ENCODE measurements at places on chromosomes 1 and 21.

GRCh38 chr1:77592906-77593305 is 89.6 kb downstream of the ZZZ3 start:
- DNase-seq: no peak

GRCh38 chr21:18142655-18143054 is 102.0 kb upstream of the CHODL start:
- DNase-seq: no peak

GRCh38 chr1:217969428-217969827 is 315.7 kb upstream of the RRP15 start:
- no peak for DNase-seq

DNA sequence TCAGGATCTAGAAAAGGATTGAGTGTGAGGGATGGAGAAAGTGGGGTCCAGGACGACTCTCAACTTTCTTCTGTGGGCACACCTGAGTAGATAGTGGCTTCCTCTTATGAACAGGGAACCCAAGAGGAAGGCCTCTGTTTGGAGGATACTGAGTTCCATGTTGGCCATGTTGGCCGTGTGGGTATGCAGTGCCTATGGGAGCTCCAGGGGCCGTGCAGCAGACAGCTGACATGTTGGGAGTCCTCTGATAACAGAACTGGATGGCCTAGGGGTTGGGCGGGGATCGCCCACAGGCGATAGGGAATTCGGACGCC is 43.0 kb downstream of the TMEM53 start:
- DNase-seq: no peak

GRCh38 chr21:21688889-21689288 is 690.7 kb downstream of the NCAM2 start:
- no peak for DNase-seq

DNA sequence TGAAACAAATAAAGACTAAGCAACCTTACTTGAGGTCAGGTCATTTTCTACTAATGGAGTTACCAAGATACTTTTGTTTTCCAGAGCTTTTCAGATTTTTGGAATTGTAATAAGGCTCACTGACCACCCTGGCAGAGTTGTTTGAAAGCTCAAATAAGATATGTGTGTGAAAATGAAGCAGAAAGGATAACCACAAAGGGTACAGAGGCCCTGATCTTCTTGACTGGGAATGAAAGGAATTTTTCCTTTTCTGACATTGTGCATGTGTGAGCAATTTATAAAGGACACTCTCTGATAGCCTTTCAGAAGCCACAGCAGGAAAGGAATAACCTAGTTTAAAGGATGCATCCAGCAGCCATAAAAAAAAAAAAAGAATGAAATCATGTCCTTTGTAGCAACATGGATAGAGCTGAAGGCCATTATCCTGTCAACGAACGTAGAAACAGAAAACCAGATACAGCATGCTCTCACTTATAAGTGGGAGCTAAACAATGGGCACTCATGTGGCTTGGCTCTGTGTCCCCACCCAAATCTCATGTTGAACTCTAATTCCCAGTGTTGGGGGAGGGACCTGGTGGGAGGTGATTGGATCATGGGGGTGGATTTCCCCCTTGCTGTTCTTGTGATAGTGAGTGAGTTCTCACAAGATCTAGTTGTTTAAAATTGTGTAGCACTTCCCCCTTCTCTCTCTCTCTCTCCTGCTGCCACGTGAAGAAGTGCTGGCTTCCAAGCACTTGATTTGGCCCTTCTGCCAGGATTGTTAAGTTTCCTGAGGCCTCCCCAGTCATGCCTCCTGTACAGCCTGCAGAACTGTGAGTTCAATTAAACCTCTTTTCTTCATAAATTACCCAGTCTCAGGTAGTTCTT is 3.1 kb upstream of the SRP9 start:
- DNase-seq: no peak

DNA sequence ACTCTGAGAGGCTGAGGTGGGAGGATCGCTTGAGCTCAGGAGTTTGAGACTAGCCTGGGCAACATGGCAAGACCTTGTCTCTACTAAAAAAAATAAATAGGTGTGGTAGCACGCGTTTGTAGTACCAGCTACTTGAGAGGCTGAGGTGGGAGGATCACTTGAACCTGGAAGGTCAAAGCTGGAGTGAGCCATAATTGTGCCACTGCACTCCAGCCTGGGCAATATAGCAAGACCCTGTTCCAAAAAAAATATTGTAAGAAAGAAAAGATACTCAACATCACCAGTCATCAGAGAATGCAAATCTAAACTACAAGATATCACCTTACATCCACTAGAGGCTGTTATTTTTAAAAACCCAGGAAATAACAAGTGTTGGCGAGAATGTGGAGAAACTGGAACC is 32.5 kb downstream of the ZNF644 start:
- DNase-seq: no peak

GRCh38 chr1:38331496-38332210 is 285.1 kb upstream of the POU3F1 start:
- no peak for DNase-seq

- DNase-seq: no peak
Observed at GRCh38 chr1:213953806-213954205, 34.0 kb upstream of the PROX1 start.

GRCh38 chr1:221937155-221937953 is 195.5 kb upstream of the DUSP10 start:
- no peak for DNase-seq

GRCh38 chr1:30753660-30754123 is 3.9 kb downstream of the LAPTM5 start:
- DNase-seq: peak; percentile 69

- peak; percentile 49 for DNase-seq
Observed at GRCh38 chr1:160206421-160207117, 1.4 kb downstream of the PEA15 start.

DNA sequence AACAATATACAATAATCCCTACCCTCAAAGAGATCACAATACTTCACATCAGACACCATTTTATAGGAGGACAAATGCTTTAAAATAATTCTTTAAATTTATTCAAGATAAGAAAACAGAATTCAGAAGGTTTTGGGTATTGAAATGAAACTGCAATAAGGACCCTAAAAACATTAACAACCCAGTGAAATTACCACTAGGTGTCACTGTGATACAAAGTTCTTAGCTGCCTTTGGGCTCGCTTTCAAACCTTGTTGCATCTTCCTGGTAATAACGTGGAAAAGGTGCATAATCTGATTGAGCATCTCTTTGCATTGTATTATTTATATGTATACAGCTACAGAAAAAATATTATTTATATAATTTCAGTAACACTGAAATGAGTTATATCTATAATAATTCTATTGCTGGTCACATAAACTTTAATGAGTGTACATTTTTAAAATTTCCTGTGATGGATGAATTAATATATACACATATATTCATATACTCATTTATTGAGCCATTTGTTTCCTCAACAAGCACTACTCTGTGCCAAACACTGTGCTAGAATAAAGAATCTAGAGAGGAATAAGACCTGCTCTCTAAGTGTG is 185.2 kb downstream of the FAF1 start:
- peak; percentile 3 for DNase-seq

GRCh38 chr21:25963181-25963580 is 207.4 kb downstream of the APP start:
- peak; percentile 17 for DNase-seq

- peak; percentile 24 for DNase-seq
Observed at GRCh38 chr1:160134791-160135572, 16.4 kb upstream of the ATP1A4 start.

DNA sequence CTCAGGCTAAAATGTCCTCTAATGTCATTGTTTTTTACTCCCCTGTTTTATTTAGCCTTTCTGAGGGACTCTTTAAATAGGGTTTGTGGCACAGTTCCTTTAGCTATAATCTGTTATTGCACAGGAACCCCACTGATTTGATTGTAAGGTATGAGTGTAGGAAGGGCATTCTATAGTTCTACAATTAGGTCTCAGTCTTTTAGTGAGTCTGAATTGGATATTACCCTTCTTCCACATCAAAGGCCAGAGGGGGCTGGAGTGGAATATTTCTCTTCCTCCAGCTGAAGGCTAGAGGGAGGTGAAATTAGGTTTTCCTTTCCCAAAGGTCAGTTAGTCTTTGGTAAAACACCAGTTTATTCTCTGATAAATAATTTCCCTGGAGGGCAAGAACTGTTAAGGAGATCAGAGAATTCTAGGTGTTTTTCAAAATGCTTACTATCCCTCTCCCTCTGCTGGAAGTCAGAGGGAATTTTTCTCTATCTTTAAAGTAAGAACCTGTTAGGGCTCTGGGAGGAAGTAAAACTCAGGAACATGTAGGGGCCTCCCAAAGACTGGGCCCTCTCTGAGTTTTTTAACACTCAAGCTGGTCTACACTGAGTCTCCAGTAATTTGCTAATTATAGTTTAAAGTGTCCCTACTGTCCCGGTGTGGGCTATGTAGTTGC is 176.3 kb upstream of the ZNHIT6 start:
- no peak for DNase-seq

DNA sequence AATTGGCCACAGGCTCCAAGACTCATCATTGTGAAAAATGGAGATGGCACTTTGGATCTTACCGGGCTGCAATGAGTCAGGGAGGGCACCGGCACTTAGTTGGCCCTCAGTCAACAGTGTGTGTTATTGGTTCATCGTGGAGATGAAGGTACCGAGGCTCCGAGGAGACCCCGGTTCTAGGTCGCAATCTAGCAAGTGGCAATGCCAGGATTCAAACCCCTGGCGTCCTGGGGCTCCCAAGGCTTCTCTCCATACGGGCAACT is 49.0 kb upstream of the ACOT11 start:
- no peak for DNase-seq

GRCh38 chr1:199976496-199977144 is 50.9 kb upstream of the NR5A2 start:
- peak; percentile 9 for DNase-seq

GRCh38 chr1:24058671-24059455 is 53.1 kb downstream of the MYOM3 start:
- no peak for DNase-seq

DNA sequence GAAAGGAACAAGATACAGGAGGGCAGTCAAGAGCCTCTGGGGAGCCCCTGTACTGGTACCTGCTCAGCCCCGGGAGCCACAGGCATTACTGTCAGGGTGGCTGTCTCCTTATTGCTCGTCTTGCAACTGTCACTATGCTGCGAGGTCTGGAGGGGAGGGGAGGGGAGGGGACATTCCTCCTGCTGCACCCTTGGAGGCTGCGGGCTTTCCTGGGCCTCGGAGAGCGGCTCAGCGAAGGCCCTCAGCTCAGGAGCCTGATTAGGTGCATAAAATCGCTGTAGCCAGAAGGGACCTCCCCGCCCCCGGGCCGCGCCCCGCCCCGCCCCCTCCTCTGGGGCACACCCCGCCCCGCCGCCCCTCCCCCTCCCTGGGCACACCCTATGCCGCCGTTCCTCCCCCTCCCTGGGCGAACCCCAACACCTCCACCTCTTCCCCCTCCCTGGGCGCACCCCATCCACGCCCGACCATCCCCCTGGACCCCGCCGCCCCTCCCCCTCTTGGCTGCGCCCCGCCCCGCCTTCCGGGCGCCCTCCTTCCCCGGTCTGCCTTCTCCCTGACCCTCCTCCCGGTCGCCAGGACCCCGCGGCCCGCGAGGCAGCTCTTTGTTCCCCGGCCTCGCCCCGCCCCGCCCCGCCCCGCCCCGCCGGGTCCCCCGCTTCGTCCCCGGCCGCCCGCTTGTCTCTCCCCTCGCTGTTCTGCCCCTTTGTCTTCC is 35.5 kb downstream of the CACHD1 start:
- no peak for DNase-seq

DNA sequence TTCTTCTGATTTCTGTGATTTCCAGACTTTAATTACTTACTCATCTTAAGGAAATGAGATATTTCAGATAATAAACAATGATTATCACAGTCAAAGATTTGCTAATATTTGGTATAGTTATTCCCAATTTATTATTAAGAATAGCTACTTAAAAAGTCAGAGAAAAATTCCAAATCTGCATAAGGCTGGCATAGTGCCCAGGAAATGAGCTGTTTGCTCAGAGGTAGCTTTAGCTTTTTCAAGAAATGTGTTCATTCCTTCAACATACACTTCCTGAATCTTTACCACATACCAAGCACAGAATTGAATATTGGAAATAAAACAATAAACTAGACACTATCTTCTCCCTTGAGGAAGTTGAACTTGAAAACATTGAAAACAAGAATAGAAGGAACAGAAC is 44.3 kb upstream of the KCNK1 start:
- no peak for DNase-seq

DNA sequence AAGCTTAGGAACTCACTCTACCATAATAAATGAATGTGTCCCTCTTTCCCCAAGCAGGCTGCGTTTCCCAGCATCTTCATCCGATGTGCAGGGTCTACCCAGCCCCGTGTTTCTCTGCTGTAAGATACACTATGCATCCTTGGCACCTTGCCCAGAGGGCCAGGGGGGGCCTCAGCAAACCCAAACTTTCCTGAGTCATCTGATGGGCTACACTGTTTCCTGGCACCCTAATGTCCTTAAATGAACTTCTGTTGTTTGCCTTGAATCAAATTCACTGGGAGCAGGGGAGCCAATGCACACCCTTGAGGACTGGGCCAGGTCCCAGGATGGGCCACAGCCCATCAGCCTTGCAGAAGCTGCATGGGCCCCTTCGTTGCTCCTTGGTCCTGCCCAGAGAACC is 145.5 kb downstream of the IGSF21 start:
- no peak for DNase-seq

Data from CD14-positive monocyte (primary cell).